ENCODE measurements at places on chromosomes 4 and X. TPM values are rescaled to one million over a fixed set of nuclear protein-coding genes. Genes with fewer than 3 reads are reported as not detected.

Gene ARHGAP36
- not detected for total RNA-seq

Gene RPA4
- 0.43 TPM for total RNA-seq

Gene STARD8
- 2.8 TPM for total RNA-seq

Gene GABRB1
- not detected for total RNA-seq

Gene KIT
- total RNA-seq: 1.1 TPM

Gene SPATA4
- total RNA-seq: not detected

Gene P2RY4
- 0.20 TPM for total RNA-seq

Gene MAGEC1
- not detected for total RNA-seq

Gene CT83
- not detected for total RNA-seq

Gene CXorf49B
- not detected for total RNA-seq

Gene SCML2
- total RNA-seq: 2.0 TPM

Gene STK32B
- not detected for total RNA-seq

Gene USP17L27
- not detected for total RNA-seq

Gene ZNF157
- 0.25 TPM for total RNA-seq

Gene NEXMIF
- 0.23 TPM for total RNA-seq

Gene GLRA3
- not detected for total RNA-seq

Gene GABRE
- total RNA-seq: not detected

Gene XPNPEP2
- total RNA-seq: 0.48 TPM

Gene SMIM9
- total RNA-seq: not detected

Gene PRSS12
- total RNA-seq: not detected

Gene ADH5
- 108 TPM for total RNA-seq

Gene NDNF
- not detected for total RNA-seq

Gene RAB40A
- total RNA-seq: 0.20 TPM

Gene UGT2B7
- not detected for total RNA-seq

Gene USP17L26
- not detected for total RNA-seq

Gene PDGFRA
- total RNA-seq: 0.34 TPM

Gene NAT8L
- total RNA-seq: 2.0 TPM

Gene CLDN2
- total RNA-seq: not detected

Gene CXorf49
- not detected for total RNA-seq

Gene TMSB15B
- total RNA-seq: 7.2 TPM

Gene SPARCL1
- not detected for total RNA-seq

Gene CSAG1
- not detected for total RNA-seq

Gene NXF2B
- not detected for total RNA-seq

Gene MAGEA2
- not detected for total RNA-seq

Gene BGN
- not detected for total RNA-seq

Gene GPRASP2
- 0.25 TPM for total RNA-seq

Gene CXCL10
- total RNA-seq: 0.77 TPM

Gene ANOS1
- total RNA-seq: 0.05 TPM

Gene C4orf46
- total RNA-seq: 15.8 TPM

Gene BEND2
- total RNA-seq: not detected

Gene PPP2R2C
- total RNA-seq: not detected

Gene IDH3G
- total RNA-seq: 76.4 TPM

Gene NPY5R
- not detected for total RNA-seq

Gene ARHGAP24
- total RNA-seq: not detected

Gene DUSP9
- not detected for total RNA-seq

Gene PRRG3
- not detected for total RNA-seq

Gene JCHAIN
- not detected for total RNA-seq

Gene PRKG2
- 0.98 TPM for total RNA-seq

Gene FHIP1A
- total RNA-seq: not detected

Gene SSX2
- total RNA-seq: not detected

Gene MAGEE2
- not detected for total RNA-seq

Gene GNRHR
- not detected for total RNA-seq

Measured in T-helper 2 cell treated with Interferon-gamma antibody and Interleukin-4, amounts not matched to agents 100 ng/mL and 5 ng/mL, for 36 hours (primary cell).